ENCODE measurements at places on chromosomes 3 and 15.

- DNase-seq, result no peak
Measured at GRCh38 chr3:13335059-13335458, 85.1 kb downstream of the NUP210 start.

- no peak for DNase-seq
Measured at GRCh38 chr3:48305396-48305795, 28.1 kb downstream of the SPINK8 start.

DNA sequence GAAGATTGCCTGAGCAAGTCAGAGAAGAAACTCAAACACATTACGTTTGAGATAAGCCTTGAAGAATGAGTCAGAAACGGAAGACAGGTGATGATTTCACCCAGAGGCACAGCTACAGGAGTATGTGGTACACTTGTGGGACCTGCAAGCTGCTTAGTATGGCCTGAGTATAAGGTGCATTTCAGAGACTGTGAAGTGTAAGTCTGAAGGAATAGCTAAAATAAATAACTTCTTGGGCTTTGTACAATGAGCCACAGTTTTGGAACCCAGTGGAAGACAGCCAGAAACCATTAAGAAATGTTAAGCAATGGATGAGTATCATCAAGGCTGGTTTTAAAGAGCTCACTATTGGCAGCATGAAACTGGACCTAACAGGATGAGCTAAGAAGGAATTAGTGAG lies 826.2 kb downstream of the ROBO1 start:
- no peak for DNase-seq

DNA sequence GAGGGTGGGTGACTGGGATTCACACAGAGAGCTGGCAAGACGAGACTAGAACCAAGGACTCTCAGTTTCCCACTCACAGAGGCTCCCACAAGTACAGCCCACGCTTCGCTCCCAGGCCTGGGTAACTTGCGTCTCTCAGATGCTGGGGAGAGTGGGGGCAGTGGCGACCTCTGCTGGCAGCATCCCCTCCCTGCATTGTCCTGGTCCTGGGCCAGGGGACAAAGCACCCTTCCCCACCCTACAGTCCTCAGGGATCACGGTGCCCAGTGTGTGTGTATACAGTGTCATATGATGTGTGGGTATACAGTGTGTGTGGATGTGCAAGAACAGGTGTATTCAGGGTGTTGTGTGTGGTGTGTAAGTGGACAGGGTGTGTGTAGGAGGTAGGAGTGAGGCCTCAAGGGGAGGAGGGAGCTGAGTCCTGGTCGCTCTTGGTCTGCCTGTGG lies 12.8 kb downstream of the VILL start:
- DNase-seq, result peak; percentile 85

DNA sequence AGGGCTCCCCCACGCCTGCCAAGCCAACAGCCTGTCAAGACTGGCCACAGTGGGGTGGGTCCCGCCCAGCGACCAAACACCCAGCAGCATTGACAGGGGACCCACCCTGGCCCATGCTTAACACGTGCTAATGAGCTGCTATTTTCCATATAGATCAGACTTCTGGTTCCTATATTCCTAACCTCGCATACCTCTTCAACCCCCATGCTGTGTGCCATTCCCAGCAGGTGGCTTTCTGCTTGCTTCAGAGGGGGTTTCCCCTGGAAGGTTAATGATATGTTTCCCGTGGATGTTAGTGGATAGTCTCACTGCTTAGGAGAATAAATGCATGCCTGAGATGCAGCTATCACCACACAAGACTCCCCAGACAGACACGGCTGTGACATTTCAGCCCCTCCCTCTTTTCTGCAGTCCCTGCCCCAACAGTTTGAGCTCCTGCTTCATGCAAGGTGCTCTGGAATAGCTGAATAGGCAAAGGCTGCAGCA lies 37.9 kb upstream of the MGLL start:
- no peak for DNase-seq

DNA sequence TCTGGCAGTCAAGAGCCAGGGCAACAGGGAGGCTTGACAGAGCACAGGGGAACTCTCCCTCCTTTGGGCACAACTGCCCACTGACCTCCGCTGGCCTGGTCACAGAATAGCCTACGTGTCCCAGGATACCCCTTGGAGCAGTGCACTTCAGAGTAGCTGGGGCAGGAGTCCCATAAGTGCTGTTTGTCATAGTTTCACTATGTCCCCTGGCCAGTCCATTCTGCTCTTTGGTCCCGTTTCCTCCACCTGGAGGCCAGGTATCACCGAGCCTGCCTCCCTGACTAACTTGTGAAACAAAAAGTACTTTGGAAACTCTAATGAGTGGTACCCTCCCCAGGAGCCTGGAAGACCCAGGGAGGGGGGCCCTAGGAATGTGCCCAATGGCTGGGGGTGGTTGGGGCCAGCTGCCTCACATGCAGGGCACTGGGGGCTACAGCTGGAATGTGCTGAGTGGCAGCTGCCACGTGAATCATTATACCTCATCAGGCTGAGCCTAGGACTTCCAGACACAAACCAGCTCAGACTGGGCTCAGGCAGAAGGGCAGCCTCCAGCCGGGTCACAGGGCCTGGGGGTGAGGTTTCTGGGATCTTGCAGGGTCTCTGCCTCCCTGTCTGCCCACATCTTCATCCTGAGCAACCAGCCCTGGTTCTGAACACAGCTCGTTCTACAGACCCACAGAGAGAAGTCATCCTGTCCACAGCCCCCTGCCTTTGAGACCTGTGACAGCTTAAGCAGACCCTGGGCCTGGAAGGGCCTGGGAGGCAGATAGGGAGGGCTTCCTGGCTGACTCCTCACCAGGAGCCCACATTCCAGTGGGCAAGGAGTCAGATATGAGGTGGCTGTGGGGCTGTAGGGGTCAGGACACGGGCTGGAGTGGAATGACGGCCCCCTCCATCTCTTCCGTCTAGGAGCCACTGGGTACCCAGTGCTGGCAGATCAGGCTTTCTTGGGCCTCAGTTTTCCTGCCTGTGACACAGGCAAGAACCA lies 914 bp upstream of the PTH1R start:
- DNase-seq, result no peak

- DNase-seq, result no peak
Measured at GRCh38 chr3:42544492-42545283, 37.1 kb downstream of the SEC22C start.

GRCh38 chr3:150107429-150108175 lies 136.9 kb upstream of the PFN2 start:
- no peak for DNase-seq

DNA sequence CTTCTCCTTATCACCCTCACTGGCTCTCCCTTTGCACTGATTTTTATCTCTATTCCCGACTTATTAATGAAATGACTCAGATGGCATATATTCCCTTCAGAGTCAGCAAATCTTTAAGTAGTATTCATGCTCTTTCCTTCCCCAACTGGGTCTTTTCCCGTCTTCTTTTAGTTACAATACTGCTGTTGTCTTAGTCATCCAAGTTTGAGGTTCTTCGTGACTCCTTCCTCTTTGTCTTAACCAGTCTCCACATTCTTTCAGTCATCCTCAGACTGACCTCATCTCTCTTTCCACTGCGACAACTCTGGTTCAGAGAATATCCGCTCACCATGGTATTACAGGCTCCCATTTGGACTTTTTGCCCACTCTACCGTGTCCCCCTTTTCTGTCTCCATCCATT lies 12.4 kb downstream of the WDR5B start:
- no peak for DNase-seq

DNA sequence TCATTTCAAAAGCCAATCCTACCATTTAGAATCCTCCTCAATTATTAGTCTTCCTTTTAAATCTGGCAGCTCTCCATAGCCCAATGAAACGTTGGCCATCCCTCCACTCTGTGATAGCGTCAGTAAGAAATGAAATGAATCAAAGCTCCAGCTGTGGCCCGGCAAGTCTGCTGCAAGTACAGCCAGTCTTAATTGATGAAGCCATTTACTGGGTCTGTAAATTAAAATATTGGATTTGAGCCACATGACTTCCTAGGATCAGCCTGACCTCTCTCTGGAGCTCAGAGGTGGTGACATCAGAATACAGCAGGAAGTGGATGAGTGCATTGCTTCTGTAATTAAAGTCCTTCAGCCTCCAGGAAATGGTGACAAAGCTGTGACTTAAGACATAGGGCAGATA lies 347.0 kb upstream of the LMCD1 start:
- no peak for DNase-seq

Data from activated CD8-positive, alpha-beta memory T cell treated with anti-CD3 and anti-CD28 coated beads for 24 hours (primary cell).